ENCODE measurements at places on chromosomes 6 and 20.

DNA sequence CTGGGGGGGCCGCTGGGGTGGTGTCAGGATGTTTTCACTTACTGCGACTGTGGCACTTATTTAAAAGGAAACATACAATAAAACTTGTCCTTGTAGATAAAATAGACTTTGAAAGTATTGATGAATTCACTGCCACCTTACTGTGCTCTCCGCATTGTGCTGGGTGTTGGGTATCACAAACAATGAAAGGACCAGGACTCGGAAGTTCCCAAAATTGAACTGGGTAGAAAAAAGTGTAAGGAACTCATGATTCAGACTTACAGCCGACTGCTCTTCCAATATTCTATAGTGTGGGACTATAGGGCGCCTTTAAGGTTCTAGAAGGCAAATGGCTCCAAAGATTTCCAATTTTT lies 32.1 kb upstream of the ID4 start:
- DNase-seq = no peak

- no peak for DNase-seq
These were observed 73.8 kb downstream of the TSHZ2 start for GRCh38 chr20:53045941-53046340.

GRCh38 chr20:56689852-56690485 lies 60.9 kb downstream of the TFAP2C start:
- DNase-seq = no peak

- DNase-seq = no peak
These were observed 4.0 kb upstream of the GRM4 start for GRCh38 chr6:34149831-34150400.

- DNase-seq = no peak
These were observed 6.0 kb downstream of the PDYN start for GRCh38 chr20:1987826-1988225.

- no peak for DNase-seq
These were observed 490 bp downstream of the MMUT start for GRCh38 chr6:49462599-49462926.

- DNase-seq = no peak
These were observed 734.4 kb downstream of the MAFB start for GRCh38 chr20:39954621-39955020.

DNA sequence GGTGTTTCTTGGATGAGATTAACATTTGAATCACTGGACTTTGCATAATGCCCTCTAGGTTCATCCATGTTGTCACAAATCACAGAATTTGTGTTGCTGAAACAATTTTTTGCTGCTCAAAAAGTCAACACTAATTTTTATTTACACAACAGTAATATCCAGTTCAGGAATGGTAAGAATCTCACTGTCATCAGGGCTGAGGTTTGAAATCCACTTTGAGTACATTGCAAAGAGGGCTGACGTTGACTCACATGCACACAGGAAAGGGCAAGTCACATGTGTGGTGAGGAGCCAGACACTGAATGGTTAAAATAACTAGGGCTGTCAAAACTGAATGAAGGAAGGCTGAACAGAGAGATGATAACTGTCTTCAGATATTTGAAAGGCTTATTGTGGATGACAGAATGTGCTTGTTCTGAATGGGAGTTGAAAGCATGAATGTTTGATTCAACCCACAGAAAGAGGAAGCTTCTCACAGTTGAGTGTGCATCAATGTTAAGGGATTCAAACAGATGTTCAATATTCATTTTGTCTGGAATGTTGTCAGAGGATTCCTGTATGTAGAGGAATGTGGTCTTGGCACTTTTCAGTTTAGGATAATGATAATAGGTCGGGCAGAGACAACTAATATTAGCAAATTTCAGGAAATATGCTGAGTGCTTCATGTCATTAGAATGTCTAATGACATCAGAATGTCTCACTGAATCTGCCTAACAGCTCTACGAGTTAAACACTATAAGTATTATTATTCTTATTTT lies 3.6 kb upstream of the ADGRG6 start:
- no peak for DNase-seq

DNA sequence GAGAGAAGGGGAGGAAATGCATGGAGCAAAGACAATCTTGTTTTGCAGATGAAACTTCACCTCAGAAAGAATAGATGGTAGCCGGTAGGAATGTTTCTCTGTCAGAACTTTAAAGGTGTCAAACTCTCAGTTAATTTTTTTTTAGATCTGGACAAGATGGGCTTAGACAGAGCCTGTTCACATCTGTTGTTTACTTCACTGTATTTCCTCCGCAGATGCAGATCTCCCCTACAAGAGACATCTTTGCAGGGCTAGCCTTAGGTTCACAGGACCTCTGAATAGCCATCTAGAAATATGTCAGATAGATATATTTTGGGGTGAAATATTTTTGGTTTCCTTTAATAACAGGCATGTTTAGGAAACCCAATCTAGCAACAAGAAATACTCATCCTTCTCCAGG lies 12.1 kb upstream of the ZBP1 start:
- DNase-seq = no peak

DNA sequence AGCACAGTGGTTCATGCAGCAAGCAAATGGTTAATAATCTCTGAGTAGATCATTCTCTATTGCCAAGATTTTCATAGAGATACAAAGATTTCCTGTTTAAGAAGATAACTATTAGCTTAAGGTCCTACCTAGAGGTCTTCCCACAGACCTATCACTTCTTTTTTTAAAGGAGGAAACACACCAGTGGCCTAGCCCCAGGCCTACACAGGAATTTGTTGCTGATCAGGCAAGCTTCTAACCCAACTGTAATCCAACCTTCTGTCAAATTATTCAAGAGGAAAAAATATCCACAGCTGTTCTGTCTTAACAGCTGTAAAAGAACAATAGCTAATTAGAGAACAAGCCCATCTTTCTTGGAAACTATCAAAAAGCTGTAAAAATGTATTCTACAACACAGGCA lies 332.8 kb downstream of the BTBD9 start:
- no peak for DNase-seq
